ENCODE measurements at places on chromosomes 7 and 10.

DNA sequence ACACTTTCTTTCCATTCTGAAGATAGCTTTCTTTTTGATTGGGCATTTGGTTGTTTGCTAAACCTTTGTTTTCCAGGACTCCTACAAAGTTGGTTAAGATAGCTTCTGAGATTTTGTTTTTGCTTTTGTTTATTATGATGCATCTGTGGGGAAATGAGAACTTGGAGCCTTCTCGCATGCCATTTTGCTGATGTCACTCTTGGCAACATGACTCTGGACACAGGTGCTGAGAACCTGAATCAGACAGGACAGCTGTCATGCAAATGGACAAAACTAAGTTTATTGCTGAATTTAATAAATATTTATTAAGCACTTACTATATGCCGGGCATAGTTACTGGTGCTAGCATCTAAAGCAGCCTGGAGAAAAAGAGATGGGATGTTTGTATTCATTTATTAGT, 274.1 kb downstream of the ZEB1 start:
- DNase-seq, result no peak

GRCh38 chr10:127319691-127320090, 123.3 kb upstream of the INSYN2A start:
- no peak for DNase-seq

DNA sequence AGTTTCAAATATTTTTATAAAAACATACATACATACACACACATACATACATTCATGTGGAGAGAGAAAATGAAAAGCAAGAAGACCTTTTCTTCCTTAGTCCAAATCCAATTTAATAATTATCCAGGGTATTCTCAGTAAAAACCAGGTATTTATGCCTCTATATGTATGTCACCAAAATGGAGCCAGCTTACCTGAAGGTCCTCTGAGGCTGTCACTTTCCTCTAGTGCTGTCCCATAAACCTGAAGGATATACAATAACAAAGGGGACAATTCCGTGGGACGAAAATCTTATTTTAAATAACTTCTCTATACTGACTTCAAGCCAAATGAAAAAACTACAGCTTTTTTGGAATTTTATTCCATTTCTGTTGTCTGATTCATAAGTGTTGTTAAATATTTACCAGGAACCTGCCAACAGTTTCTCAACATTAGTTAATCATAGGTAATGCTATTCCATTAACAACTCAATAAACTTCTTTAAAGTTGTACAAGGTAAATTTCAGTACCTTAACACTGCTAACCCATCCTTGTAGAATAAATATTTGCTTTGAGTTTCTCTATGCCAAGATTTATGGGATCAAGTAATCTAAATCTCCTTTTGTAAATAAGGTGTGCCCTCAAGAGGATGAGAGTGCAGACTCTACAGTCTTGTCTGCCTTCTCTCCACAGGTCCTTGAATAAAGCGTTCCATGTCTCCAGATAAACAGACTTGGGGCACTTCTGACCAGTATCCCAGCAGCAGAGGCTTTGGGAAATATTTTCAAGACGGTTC, 260.3 kb downstream of the AHR start:
- DNase-seq, result no peak

DNA sequence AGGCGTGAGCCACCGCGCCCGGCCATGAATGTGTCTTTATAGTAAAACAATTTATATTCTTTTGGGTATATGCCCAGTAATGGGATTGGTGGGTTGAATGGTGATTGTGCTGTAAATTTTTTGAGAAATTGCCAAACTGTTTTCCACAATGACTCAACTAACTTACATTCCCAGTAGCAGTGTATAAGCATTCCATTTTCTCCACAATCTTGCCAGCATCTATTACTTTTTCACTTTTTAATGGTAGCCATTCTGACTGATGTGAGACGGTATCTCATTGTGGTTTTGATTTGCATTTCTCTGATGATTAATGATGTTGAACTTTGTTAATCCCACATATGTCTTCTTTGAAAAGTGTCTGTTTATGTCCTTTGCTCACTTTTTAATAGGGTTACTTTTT, 1187.9 kb downstream of the XPNPEP1 start:
- DNase-seq, result no peak

GRCh38 chr7:69395061-69395714, 203.1 kb upstream of the AUTS2 start:
- no peak for DNase-seq

- DNase-seq, result no peak
Observed at GRCh38 chr10:93113042-93113441, 39.3 kb downstream of the CYP26A1 start.

DNA sequence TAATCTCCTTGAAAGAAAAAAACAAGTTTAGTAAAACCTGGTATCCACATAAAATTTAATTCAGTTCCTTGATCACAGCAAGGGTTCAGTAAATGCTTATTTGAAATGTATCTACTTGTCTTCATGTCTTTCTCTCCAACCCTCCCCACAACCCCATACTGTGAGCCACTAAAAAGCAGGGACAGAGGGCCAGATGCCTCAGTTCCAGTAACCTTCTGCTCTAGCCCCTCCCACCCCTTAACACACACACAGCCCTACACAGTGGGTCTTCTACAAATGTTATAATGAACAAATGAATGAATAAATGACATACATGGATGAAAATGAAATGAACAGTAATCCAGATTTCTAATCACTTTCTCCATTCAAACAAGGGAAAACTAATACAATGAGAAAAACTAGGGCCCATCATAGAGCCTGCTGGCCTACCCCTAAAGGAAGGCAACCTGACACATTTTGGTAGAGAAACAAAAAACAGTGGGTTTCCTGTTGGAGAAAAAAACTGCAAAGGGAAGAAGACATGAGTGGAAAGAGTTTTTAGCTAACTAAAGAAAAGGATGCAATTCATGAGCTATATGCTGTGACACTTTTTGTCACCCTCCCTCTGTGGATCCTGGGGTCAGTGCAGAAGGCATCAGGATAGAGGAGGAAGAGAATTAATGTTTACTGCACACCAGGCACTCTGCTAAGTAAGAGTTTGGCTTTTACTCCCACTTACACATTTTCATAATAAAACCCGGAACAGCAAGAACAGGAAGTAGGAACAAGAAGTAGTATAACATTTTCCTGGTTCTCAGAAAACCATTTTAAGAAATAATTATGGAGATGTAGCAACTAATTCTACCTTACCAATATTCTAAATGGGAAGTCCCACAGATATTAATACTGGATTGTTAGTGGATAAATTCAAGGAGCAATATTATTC, 38.1 kb downstream of the ELMO1 start:
- DNase-seq, result no peak

GRCh38 chr7:646951-647350, 79.5 kb upstream of the DNAAF5 start:
- no peak for DNase-seq

DNA sequence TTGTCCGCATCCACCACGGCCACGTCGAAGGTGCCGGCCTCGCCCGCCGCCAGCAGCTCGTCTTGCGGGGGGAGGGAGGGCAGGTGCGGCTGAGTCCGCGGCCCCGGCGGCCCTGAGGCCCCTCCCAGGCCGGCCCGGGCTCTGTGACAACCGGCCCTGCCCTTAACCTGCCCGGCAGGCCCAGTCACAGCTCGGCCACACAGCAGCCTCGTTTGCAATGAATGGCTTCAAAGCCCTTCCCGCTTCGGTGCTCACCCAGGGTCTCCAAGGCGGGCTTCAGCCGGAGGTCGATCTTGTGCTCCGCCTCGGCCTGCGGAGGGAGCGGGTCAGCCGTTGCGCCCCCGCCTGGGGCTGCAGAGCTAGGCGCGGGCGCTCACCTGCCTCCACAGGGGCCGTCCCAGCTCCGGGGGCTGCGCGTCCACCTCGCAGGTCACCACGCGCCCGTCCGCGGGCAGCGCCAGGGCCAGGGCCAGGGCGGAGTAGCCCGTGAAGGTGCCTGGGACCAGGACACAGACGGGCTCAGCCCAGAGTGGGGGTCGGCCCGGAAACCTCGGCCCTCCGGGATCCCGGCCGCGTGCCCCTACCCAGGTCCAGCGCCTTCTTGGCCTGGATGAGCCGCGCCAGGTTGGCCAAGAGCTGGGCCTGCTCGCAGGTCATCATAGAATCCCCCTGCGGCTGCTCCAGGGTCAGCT, 928 bp downstream of the COMTD1 start:
- no peak for DNase-seq

- DNase-seq, result no peak
Observed at GRCh38 chr10:19385846-19386450, 337.3 kb downstream of the MALRD1 start.

All from NCI-H1694 (cell line).